Mesothelial cell of epicardium (in vitro differentiated cells): ENCODE measurements at places on chromosomes 2 and 18.

- H3K27me3 ChIP-seq: peaks cover 82% of the 10 kb centered on the region
- peaks cover 11% of the 10 kb centered on the region for H3K4me1 ChIP-seq
- no peaks in the 10 kb centered on the region for H3K36me3 ChIP-seq
- H3K4me3 ChIP-seq: no peak overlapping the region
- no peak for DNase-seq
Measured at GRCh38 chr2:240822280-240822847, 2.3 kb upstream of the KIF1A start.

DNA sequence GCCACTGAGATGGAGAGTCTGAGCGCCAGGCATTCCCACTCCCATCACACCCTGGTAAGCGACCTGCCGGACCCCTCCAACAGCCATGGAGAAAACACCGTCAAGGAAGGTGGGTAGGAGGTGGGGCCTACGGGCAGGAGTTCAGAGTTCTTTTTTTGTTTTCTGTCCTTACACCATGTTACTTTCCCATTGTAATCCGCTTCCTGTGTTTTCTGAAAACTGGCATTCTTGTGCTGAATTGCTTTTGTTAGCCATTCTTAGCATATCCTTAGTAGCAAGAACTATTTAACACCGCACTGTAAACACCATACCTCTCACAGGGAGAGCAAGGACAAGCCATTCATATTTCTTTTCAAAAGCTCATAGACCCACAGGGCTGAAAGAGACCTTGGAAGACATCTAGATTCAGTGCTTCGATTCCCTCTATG lies 46.2 kb downstream of the UNC80 start:
- H3K4me1 ChIP-seq: no peaks in the 10 kb centered on the region
- H3K27me3 ChIP-seq: no peaks in the 10 kb centered on the region
- no peak overlapping the region for H3K27ac ChIP-seq
- no peak overlapping the region for H3K4me3 ChIP-seq
- no peaks in the 10 kb centered on the region for H3K36me3 ChIP-seq

DNA sequence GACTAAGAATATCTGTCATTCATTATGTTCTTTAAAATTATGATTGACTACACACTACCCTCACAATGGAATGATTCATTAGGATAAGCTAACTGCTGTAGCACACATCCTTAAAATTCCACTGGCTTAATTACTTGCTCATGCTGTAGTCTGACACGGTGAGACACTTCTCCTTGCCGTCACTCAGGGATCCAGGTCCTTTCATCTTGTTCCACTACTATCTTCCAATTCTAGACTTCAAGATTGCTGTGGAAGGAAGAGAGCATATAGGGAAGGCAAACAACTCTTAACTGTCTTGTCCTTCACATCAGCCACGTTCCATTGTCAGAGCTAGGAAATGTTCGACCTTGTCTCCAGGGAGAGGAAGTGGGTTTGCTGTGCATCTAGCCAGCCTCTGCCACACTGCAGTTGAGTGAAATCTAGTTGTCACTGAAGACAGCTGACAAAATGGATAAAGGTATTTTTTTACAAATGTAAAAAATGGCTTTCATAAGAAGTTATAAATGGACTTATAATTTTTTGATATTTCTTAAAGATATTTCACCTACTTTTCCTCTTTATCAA lies 30.1 kb downstream of the GREB1L start:
- H3K4me1 ChIP-seq: peaks cover 19% of the 10 kb centered on the region
- H3K36me3 ChIP-seq: peaks cover 12% of the 10 kb centered on the region
- DNase-seq: no peak
- H3K27ac ChIP-seq: peak overlapping the region; percentile 80
- H3K27me3 ChIP-seq: no peaks in the 10 kb centered on the region

- no peak for DNase-seq
- no peak overlapping the region for H3K27ac ChIP-seq
- H3K4me1 ChIP-seq: no peaks in the 10 kb centered on the region
- H3K27me3 ChIP-seq: no peaks in the 10 kb centered on the region
- peaks cover 12% of the 10 kb centered on the region for H3K36me3 ChIP-seq
Measured at GRCh38 chr2:3440477-3440876, 61.0 kb downstream of the TRAPPC12 start.

DNA sequence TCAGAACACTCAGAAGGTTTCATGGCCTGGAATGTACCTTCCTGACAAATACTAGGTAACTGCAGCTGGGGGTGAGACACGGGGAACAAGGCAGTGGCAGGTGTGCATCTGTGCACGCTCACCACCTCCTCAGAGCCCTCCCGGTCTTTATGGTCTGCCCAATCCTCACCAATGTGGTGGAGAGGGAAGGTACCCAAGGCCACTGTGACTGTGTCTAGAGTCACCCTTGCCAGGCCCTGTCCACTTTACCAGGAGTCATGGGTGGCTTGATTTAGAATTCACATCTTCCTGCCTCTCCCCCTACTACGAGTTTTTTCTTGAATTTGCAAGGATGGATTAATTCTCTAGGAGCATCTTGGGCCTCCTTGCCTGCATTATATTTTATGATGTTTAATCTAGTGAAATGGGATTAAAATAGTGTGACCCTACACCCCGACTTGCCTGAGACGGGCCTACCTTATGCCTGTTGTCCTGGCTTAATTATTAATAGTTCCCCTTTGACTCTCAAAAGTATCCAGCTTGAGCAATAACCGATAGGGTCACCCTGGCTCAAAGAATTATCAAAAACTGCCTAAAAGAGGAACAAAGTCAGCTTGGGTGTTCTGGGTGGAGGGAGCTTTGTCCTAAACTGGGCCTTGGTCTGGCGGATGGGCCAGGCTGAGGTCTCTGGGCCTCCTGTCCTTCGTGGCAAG lies 56.5 kb downstream of the ACAA2 start:
- no peak overlapping the region for H3K27ac ChIP-seq
- H3K27me3 ChIP-seq: peaks cover 6% of the 10 kb centered on the region
- no peaks in the 10 kb centered on the region for H3K36me3 ChIP-seq

- H3K4me3 ChIP-seq: no peak overlapping the region
- peaks cover 36% of the 10 kb centered on the region for H3K4me1 ChIP-seq
- H3K27me3 ChIP-seq: no peaks in the 10 kb centered on the region
- peak overlapping the region; percentile 19 for H3K27ac ChIP-seq
- DNase-seq: no peak
Measured at GRCh38 chr2:174602745-174603144, 5.1 kb upstream of the WIPF1 start.

DNA sequence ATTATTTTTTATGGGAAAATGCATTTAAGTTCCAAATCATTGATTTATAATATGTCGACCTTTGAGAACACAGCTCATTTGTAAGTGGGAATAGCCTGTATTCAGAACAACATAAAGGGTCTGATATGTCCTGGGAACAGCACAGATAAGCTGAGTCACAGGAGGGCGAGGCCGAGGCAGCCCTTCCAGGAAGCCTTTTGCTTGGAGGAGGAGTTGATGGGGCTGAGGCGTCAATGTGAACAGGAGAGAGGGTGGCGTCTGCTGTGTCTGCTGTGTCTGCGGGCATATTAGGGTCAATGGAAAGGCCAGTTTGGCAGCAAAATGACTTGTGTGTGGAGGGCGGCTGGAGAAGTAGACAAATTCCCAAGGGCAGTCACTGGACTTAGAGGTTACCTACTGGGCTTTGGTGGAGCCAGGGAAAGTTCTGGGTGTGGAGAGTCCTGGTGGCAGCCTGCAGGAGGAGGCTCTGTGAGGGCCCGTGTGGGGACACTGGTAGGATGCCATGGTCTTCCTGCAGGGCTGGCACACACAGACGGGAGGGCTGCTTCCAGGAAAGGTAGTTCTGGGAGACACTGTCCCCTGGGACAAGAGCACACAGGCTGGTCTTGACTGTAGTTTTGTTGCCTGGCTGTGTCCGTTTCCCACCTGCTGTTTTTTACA lies 128.1 kb downstream of the GLI2 start:
- no peak overlapping the region for H3K27ac ChIP-seq
- H3K27me3 ChIP-seq: no peaks in the 10 kb centered on the region
- peaks cover 4% of the 10 kb centered on the region for H3K36me3 ChIP-seq
- H3K4me1 ChIP-seq: peaks cover 46% of the 10 kb centered on the region
- no peak overlapping the region for H3K4me3 ChIP-seq
- no peak for DNase-seq

DNA sequence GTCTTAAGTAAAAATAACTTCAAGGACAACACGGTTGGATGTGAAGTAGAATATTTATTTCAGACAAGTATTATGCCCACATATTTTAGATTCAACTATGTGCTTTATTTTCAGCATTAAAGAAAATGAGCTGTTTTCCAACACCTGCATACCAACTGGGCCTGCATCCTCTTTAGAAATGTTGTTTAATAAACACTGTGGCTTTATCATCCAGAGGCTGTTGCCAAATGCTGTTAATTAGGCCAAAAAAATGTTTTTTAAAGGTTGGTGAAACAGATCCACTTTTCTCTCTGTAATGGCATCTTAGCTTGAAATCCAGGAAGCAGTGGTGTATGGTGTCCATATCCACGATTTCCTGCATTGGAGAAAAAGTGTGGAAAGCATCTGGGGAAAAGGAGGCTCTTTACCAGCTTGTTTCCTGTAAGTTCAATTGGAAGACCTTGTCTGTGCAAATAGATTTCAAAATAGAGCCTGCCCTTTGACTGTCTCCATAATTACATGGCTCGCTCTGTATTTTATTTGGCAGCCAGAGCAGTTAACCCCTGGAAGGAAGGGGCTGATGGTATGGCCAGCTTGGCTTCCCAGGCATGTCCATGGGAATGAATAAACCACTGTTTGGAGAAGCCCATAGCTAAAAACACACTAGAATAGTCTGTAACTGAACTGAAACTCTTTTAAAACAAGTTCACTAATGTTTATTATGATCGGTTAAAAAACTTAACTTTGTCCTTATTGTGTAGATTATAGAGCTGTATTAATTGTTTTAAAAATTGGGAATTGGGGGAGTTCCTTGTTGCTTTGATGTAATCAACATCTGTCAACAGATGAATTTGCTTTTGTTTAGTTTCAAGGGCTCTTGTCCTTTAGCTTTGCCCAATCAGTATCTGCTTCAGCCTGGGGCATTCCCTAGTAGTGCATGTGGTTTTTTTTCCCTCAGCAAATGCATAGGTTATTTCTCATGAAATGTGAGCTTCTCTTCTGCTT lies 33.0 kb upstream of the DLX1 start:
- H3K27me3 ChIP-seq: peaks cover 10% of the 10 kb centered on the region
- H3K27ac ChIP-seq: peak overlapping the region; percentile 43
- peaks cover 34% of the 10 kb centered on the region for H3K4me1 ChIP-seq
- no peak for DNase-seq

DNA sequence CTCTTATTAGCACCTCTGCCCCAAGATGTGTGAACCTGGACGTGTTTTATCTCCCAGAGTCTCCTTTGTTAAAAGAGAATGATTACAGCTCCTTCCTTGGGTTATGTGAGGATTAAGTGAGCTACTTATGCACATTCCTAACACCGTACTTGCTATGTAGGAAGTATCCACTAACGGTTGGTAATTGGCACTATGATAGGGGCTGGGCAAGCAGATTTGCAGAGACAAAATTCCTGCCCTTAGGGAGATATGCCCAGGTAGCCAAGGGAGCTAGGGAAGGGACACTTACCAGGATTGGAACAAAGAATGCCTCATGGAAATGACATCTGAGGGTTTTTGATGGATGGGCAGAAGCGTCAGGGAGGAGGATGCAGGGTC lies 11.5 kb upstream of the ALPK2 start:
- H3K27ac ChIP-seq: no peak overlapping the region
- no peak overlapping the region for H3K4me3 ChIP-seq
- H3K27me3 ChIP-seq: no peaks in the 10 kb centered on the region
- no peak for DNase-seq
- no peaks in the 10 kb centered on the region for H3K36me3 ChIP-seq

- DNase-seq: no peak
- H3K27ac ChIP-seq: peak overlapping the region; percentile 43
- no peaks in the 10 kb centered on the region for H3K27me3 ChIP-seq
- no peaks in the 10 kb centered on the region for H3K4me1 ChIP-seq
- H3K36me3 ChIP-seq: peaks cover 22% of the 10 kb centered on the region
- H3K4me3 ChIP-seq: no peak overlapping the region
Measured at GRCh38 chr2:3470166-3470651, 49.1 kb downstream of the ADI1 start.

- DNase-seq: no peak
- peaks cover 3% of the 10 kb centered on the region for H3K36me3 ChIP-seq
- H3K27ac ChIP-seq: no peak overlapping the region
- H3K27me3 ChIP-seq: no peaks in the 10 kb centered on the region
- H3K4me1 ChIP-seq: peaks cover 18% of the 10 kb centered on the region
Measured at GRCh38 chr2:25736899-25737515, 63.6 kb upstream of the DTNB start.

GRCh38 chr2:96546321-96546720 lies 9.8 kb downstream of the ARID5A start:
- peaks cover 1% of the 10 kb centered on the region for H3K27me3 ChIP-seq
- peaks cover 2% of the 10 kb centered on the region for H3K36me3 ChIP-seq
- peaks cover 7% of the 10 kb centered on the region for H3K4me1 ChIP-seq
- DNase-seq: no peak
- no peak overlapping the region for H3K4me3 ChIP-seq
- H3K27ac ChIP-seq: no peak overlapping the region

DNA sequence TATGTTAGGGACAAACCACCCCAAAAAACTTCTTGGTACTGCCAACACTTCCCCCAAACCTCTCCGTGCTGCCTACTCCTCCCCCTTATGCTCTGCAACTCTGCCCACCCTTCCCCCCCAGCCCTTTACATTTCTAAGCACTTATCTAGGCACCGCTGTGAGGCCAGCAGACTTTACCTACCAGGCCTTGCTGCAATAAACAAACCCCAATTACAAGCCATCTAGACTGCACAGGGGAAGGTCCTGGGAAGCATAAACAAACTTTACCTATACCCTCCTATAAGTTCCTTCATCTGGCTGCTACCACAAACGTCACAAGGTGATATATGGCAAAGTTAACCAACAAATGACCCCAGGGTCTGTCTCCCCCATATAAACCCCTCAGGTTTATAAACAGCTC lies 259.4 kb upstream of the GULP1 start:
- H3K4me1 ChIP-seq: peaks cover 18% of the 10 kb centered on the region
- no peak overlapping the region for H3K4me3 ChIP-seq
- H3K27me3 ChIP-seq: peaks cover 4% of the 10 kb centered on the region
- H3K27ac ChIP-seq: no peak overlapping the region

DNA sequence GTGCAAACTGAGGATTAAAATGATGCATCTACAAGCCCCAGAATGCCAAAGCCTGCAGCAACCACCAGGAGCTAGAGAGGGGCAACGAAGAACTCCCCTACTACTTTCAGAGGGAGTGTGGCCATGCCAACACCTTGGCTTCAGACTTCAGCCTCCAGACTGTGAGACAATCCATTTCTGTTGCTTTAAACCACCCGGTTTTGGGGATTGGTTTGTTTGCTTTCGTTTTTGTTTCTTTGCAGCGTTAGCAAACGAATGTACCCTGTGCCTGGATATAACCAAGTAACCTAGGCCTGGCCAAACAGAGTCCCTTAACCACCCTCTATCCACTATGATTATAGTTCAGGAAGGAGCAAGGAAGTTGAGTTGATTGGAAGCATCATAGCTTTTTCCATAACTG lies 171.2 kb upstream of the NCK2 start:
- H3K36me3 ChIP-seq: no peaks in the 10 kb centered on the region
- H3K4me1 ChIP-seq: peaks cover 7% of the 10 kb centered on the region
- no peak overlapping the region for H3K27ac ChIP-seq
- no peak for DNase-seq

GRCh38 chr18:57534511-57534909 lies 52.0 kb downstream of the FECH start:
- no peak for DNase-seq
- no peaks in the 10 kb centered on the region for H3K36me3 ChIP-seq
- H3K27me3 ChIP-seq: no peaks in the 10 kb centered on the region
- H3K4me3 ChIP-seq: no peak overlapping the region

- no peaks in the 10 kb centered on the region for H3K36me3 ChIP-seq
- H3K27me3 ChIP-seq: no peaks in the 10 kb centered on the region
- no peak overlapping the region for H3K4me3 ChIP-seq
- peaks cover 6% of the 10 kb centered on the region for H3K4me1 ChIP-seq
- DNase-seq: no peak
Measured at GRCh38 chr2:146363731-146364130, 1481.1 kb upstream of the ACVR2A start.

GRCh38 chr18:36658611-36659010 lies 170.2 kb downstream of the TPGS2 start:
- H3K36me3 ChIP-seq: no peaks in the 10 kb centered on the region
- no peak for DNase-seq
- peaks cover 2% of the 10 kb centered on the region for H3K4me1 ChIP-seq
- no peak overlapping the region for H3K4me3 ChIP-seq
- H3K27ac ChIP-seq: no peak overlapping the region
